Daoy (cell line): ENCODE measurements at places on chromosomes 3 and 15. TPM values are rescaled to one million over a fixed set of nuclear protein-coding genes. Genes with fewer than 3 reads are reported as not detected.
A peak's percentile ranks its signal among the peaks of the same experiment; 100 is the strongest.

GOLGA8S gene
- total RNA-seq = not detected in 2 replicates

- peak; percentile 57 for DNase-seq
Measured at GRCh38 chr3:14849638-14850230, 31.0 kb downstream of the FGD5 start.

CTXN2 gene
- not detected in 2 replicates for total RNA-seq

DNA sequence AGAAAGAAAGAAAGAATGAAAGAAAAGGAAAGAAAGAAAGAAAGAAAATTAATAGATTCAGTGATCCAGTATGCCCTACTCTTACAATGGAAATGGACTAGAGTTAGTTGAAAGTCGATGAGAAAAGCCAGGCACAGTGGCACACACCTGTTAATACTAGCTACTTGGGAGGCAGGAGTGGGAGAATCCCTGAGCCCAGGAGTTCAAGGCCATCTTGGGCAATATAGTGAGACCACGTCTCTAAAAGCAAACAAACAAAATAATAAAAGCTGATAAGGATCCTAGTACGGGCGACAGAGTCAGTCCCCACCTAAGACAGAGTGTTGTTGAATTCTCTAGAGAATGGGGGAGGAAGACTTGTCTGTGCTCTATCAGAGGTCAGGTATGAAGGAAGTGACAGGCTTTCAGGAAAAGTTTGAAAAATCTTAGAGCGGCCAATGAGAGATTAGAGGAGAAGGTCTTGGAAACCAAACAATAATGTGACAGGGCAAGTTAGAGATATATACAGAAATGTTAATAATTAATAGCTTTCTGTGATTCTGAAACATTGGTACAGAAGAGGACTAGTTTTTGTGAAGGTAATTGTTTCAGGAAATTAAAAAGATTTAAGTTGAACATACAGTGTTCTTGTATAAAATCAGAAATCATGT is 117.9 kb upstream of the PTX3 start:
- no peak for DNase-seq

ANKUB1 gene
- total RNA-seq = not detected in 2 replicates

- DNase-seq = no peak
Measured at GRCh38 chr3:79516795-79517194, 251.0 kb downstream of the ROBO1 start.

- DNase-seq = peak; percentile 48
Measured at GRCh38 chr3:161070252-161070930, 34.8 kb downstream of the B3GALNT1 start.
